ENCODE measurements at places on chromosomes 16 and 17.
A peak's percentile ranks its signal among the peaks of the same experiment; 100 is the strongest.

- no peak for DNase-seq
Observed at GRCh38 chr16:53740476-53740875, 36.5 kb downstream of the FTO start.

- DNase-seq: no peak
Observed at GRCh38 chr17:11467639-11468038, 130.6 kb upstream of the DNAH9 start.

- no peak for DNase-seq
Observed at GRCh38 chr16:13438064-13438463, 481.9 kb upstream of the ERCC4 start.

GRCh38 chr16:56113223-56113622 is 78.1 kb upstream of the GNAO1 start:
- DNase-seq: no peak

DNA sequence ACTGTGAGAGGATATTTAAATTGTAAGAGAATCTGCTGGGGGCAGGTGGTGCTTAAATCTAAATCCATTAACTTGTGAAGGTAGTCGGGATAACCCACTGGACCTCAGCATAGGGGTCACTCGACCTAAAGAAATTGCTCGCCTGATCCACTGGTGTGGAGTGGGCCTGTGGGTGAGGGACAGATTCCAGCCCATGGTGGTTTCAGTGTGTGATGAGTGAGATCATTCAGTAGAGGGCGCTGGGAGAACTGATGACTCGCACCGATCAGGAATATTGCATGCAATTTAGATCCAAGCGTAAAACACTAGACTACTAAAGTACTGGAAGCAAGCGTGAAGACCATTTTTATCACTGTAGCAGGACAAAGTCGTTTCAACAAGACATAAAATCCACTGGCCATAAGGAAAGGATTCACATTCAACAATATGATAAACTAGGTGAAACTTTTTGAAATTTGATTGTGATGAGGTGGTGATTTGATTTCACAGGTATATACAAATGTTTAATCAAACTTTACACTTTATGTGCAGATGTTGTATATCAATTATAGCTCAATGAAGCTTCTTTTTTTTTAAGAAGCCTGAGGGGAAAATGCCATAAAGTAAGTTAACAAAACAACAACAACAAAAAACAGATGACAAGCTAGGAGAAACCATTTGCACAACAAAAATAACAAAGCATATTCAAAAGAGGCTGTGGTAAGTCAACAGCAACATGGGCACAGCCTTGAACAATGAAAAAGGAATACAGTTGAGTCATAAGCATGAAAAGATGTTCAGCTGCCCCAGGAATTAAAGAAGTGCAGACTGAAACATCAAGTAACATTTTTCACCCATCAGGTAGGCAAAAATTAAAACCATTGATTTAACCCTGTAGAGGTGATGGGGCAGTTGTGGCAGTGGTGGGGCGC is 7.5 kb upstream of the TMEM170A start:
- DNase-seq: peak; percentile 83

- no peak for DNase-seq
Observed at GRCh38 chr17:66018786-66019185, 173.1 kb downstream of the CEP112 start.

DNA sequence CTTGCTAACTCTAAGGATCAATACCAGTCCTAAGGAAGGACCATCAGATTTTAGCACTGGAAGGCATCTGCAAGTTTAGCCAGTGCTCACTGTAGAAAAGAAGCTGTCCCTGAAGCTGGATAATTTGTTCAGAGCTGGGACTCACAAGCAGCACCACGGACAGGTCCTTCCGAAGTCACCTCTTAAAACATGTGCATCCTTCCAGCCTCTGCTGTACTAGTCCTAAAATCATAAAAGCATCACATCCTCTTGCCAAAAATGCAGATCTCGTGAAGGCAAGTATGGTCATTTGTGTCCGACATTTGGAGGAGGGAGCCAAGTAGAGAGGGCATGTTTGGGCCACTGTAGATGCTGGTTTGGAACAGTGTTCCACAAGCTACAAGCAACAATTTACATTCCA is 506.9 kb downstream of the RBFOX1 start:
- peak; percentile 44 for DNase-seq

GRCh38 chr16:50273888-50274325 is 7.6 kb downstream of the ADCY7 start:
- no peak for DNase-seq

- DNase-seq: no peak
Observed at GRCh38 chr16:27226976-27227705, 23.8 kb downstream of the KDM8 start.

- DNase-seq: peak; percentile 28
Observed at GRCh38 chr17:42920922-42921321, 20.3 kb downstream of the G6PC1 start.

DNA sequence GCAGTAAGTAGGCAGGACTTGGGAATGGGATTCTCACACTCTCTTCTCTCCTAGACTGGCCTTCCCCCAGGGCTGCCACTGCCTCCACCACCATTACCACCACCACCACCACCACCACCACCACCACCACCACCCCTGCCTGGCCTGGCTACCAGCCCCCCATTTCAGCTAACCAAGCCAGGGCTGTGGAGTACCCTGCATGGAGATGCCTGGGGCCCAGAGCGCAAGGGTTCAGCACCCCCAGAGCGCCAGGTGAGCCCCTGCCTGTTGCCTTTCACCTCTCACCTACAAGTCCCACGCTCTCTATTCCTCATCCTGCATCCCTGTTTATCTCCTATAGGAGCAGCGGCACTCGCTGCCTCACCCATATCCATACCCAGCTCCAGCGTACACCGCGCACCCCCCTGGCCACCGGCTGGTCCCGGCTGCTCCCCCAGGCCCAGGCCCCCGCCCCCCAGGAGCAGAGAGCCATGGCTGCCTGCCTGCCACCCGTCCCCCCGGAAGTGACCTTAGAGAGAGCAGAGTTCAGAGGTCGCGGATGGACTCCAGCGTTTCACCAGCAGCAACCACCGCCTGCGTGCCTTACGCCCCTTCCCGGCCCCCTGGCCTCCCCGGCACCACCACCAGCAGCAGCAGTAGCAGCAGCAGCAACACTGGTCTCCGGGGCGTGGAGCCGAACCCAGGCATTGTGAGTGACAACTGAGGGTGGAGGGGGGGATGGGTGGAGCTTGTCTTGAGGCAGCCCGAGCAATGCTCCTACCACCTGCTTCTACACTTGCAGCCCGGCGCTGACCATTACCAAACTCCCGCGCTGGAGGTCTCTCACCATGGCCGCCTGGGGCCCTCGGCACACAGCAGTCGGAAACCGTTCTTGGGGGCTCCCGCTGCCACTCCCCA is 7.9 kb upstream of the TMEM88 start:
- no peak for DNase-seq

GRCh38 chr16:87604634-87605111 is 2.4 kb downstream of the JPH3 start:
- DNase-seq: no peak

DNA sequence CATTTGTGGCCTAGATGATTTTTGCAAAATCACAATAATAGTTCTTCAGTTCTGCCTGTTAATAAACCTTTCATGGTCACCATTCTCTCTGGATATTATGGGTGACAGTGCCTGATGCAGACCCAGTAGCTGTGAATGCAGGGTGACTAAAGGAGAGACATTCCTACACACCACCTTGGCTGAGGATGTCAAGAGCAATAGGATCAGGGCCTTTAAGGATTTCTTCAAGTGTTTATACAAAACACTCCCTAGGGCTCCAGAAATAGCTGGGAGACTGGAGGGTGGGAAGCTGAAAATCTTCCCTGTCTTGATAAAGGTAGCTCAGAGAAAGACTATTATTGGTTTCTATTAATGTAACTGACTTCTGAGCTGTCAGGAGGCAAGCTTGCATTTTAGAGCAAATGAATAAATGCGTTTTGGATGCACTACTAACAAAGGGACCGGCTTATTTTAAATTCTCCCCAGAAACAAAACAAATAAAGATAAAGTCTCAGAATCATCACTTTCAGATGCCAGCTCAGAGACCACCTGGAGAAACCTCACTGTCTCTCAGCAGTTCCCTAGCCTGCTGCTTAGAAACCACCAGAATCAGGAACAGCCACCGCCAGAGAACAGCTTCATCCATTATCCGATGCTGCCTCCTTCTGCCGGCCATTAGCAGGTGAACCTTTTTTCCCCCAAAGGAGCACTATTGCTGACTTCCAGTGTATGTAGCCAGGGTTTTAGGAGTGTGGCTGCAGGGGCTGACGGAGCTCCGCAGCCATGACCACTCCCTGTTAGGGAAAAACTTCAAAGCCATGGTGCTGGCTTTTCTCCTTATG is 171.4 kb upstream of the DYNLRB2 start:
- DNase-seq: peak; percentile 82

DNA sequence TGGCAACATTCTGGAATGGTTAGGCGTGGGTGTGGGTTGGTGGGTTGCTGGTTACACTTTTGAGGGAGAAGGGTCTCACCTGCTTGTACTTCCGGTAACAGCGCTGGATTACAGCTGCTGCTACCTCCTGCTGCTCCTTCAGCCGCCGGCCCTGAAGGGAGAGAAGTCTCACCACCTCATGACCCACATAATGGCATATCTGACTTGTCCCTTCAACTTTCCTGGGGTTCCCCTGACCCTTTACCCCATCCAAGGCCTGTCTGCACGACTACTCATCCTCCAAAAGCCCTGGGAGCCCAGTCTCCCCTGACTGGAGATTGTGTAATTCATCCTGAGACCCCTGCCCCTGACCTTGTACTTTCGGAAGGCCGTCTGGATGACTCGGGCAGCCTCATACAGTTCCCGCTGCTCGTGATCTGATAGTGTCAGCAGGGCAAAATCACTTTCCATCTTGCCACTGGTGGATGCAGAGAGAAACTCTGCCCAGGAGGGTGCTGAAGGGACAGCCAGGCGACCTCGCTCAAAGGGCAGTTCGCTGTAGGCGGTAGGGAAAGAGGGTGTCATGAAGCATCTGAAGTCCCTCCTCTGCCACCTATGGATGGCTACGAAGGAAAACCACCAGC is 2.0 kb upstream of the SPAG7 start:
- no peak for DNase-seq

DNA sequence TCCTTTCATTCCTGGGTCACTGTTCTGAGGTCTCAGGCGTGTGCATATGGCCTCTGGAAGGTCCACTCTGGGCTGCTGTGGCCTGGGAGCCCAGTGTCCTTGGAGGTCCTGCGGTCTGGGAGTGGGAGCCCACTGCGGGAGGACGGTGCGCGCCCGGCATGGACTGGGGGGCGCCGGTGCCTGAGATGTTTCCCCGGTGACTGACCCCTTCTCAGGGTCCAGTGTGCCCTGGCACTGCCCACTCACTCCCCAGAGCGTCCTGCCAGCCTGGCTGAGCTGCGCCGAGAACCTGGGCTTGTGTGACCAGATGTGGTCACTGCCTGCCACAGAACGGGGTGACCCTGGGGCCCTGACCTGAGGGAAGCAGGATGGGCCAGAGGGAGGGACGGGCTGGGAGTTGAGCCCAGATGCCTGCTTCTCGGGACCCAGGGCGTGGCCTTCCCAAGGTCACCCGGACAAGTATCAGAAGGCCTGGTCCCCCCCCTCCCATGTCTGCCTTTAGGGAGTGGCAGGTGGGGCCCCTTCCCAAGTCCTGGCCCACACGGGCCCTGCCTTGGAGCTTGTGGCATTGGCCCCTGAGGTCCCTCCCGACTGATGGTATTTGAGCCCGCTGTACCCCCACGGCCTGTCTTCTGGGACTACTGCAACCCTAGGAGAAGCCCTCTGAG is 1.1 kb upstream of the RHBDL1 start:
- no peak for DNase-seq

DNA sequence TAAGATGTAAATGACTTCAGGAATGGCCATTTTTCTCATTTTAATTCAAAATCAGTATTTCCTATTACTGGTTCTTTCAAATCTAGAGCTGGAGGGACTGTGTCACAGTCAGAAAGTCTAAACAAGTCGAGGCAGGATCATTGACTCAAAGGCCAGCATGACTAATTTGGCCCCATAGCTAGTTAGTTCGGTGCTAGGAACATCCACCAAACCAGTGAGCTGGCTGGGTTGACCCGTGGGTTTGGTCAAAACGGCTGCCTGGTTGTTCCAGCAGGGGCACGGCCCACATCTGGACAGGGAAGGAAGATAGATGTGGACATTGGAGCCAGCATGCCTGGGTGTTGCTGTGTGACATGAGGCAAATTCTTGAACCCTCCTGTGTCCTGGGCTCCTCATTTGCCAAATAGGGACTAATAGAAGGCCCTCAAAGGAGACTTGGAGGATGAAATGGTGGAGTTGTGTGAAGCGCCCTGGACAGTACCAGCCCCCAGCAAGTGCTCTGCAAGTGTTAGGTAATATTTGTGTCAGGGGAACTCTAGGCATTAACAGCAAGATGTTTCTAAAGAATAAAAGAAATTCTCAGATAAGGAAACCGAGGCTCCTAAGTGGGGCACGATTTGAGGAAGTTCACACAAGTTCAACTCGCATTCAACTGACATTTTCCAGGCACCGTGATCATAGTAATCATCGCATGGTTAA is 46.2 kb downstream of the MEOX1 start:
- DNase-seq: no peak

DNA sequence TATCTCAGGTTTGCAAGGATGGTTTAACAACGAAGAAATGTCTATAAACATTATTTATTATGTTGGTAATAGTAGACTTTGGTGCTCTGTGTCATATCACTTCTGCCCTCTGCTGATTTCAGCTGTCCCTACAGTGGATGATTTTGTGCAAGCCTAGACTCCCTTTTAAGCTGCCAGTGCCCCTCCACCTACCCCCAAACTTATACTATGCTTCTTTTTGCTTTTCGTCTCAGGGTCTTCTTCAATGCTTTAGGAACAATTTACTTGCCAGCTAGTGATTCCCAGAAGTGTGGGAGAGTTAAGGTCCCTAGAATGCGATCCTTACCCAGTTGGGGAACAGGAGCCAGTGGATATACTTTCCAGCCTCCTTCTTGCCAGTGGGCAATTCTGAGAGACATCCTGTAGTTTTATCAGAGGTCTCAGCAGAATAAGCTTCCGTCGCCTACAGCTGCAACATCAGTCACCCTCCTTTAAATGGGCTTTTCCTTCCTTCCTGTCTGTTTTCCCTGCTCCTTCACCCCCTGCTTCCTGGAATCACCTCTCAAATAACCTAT is 4.1 kb downstream of the ICAM2 start:
- no peak for DNase-seq

DNA sequence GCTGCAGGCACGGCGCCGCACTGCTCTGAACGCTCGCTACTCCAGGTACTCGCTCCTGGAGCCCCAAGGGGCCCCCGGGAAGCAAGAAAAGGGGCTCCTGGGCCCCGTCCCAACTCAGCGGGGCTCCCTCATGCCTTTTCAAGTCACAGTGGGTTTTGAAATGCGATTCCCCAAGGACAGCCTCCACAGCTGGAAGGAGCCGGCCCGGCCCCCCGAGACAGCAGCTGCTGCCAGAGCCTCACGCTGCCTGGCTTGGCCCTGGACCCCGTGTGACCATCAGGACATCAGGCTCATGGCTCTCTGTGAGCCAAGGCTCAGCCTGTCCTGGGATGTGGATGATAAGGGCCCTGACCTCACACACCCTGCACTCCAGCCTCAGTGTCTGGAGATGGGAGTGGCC is 80.6 kb downstream of the LMF1 start:
- DNase-seq: no peak

GRCh38 chr16:59759296-59759695 is 1025.2 kb upstream of the GOT2 start:
- no peak for DNase-seq

- DNase-seq: no peak
Observed at GRCh38 chr17:27539794-27540317, 83.6 kb downstream of the KSR1 start.

- no peak for DNase-seq
Observed at GRCh38 chr17:13393841-13394710, 207.7 kb downstream of the HS3ST3A1 start.

GRCh38 chr16:2952679-2953078 is 11.4 kb upstream of the KREMEN2 start:
- no peak for DNase-seq

GRCh38 chr17:82023447-82024241 is 539 bp downstream of the LRRC45 start:
- no peak for DNase-seq

All from tongue (tissue), 3 donors.